ENCODE measurements at places on chromosomes 7 and 10.

- no peak for DNase-seq
Observed at GRCh38 chr10:51244748-51245490, 170.6 kb downstream of the PRKG1 start.

- DNase-seq = no peak
Observed at GRCh38 chr10:34444223-34445183, 370.6 kb downstream of the PARD3 start.

DNA sequence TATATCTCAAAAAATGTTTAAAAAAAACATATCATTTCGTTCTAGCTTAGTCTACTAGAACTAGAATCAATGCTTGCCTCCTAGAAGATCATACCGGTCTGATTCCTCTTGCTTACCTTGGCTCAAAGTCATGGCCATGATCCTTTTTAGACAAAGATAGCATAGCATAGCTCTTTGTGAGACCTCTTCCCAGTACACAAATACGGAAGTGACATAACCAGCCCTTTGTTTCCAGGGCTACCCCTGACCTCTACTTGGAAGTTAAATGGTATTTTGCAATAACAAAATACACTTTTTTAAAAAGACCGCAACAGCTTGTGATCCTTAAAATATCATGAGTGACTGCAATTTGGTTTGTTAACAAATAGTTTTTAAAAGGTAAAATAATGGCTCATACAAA is 130.7 kb upstream of the NOBOX start:
- DNase-seq = no peak

GRCh38 chr10:62498271-62498670 is 124.1 kb downstream of the ZNF365 start:
- DNase-seq = no peak

- DNase-seq = no peak
Observed at GRCh38 chr10:34713875-34714274, 101.2 kb downstream of the PARD3 start.

DNA sequence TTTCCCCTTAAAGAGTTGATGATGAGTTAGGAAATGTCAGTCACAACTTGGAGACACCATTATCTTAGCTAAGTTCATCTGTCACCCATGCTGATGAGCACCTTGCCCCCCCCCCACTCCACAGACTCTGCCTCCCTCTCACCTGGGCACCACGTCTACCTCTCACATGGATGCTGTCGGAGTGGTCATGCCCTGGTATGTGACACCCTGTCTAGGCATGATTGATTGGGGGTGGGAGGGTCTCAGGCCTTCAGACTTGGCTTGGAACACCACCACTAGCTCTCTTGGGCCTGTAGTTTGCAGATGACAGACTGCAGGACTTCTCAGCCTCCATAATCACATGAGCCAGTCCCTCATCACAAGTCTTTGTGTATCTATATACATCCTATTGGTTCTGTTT is 78.0 kb downstream of the WDR37 start:
- DNase-seq = no peak

GRCh38 chr10:118047157-118047719 is 497 bp upstream of the RAB11FIP2 start:
- DNase-seq = no peak

- no peak for DNase-seq
Observed at GRCh38 chr10:102420181-102420713, 389 bp upstream of the FBXL15 start.

DNA sequence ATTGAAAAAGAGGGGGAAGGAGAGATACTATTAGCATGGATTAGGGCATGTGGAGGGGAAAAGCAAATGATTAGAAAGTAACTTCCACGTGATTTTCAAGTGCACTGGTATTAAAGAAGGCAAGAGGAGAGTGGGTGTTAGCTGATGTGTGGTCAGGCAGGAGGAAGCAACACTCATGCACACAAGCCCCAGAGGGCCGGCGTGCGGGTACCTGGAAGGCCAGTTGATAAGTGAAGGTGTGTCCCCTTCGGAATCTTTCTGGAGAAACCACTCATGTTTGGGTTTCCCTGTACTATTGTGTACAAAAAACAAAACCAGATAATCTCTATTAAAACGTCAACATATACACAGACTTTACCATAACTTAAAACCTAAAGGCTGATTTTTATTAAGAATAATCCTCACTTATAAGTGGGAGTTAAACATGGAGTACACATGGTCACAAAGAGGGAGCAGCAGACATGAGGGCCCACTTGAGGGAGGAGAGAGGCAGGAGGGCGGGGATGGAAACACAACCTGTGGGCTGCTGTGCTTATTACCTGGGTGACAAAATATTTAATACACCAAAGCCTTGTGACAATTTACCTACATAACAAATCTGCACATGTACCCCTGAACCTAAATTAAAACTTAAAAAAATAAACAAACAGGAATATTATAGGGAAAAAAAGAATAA is 98.9 kb downstream of the SVIL start:
- no peak for DNase-seq

DNA sequence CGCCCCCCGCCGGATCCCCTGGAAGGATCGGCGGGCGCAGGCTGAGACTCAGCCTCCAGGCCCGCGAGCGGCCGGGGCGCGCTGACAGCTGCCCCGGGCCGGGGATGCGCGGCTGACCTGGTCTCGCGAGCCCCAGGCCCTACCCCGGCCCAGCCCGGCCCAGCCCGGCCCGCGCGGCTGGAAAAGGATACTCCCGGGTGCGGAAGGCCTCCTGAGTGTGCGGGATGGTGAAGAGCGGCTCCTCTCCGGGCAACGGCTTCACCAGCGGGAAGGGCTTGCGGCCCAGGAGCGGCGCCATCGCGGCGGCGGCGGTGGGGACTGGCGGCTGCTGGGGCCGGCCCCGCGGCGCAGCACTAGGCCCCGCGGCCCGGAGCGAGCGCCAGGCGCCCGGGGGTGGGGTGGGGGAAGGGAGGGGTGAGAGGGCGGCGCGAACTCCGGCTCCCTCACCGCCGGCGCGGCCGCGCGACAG is 423 bp downstream of the BAZ1B start:
- DNase-seq = no peak

GRCh38 chr7:123057911-123058310 is 62.4 kb upstream of the TAS2R16 start:
- no peak for DNase-seq

- no peak for DNase-seq
Observed at GRCh38 chr10:92538231-92538958, 35.5 kb downstream of the IDE start.

DNA sequence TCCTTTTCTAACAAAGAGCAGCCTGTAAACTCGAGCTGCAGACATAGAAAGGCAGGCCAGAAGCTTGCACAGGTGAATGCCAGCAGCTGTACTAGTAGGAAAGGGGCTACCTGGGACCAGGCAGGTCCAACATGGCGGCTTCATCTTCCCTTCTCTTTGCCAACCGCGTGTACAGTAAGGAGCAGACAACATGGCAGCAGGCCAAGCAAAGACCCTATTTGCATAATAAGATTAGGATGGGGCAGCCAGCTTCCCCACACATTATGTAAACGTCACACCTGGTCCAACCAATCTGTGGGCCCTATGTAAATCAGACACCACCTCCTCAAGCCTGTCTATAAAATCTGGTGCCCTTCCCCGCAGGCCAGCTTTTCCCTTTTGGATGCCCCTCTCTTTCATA is 1186.5 kb upstream of the AUTS2 start:
- no peak for DNase-seq

- DNase-seq = no peak
Observed at GRCh38 chr7:31788445-31788844, 101.4 kb downstream of the PPP1R17 start.

- no peak for DNase-seq
Observed at GRCh38 chr7:11060893-11061292, 87.2 kb downstream of the PHF14 start.

GRCh38 chr10:104246976-104247375 is 7.7 kb upstream of the GSTO1 start:
- DNase-seq = no peak

DNA sequence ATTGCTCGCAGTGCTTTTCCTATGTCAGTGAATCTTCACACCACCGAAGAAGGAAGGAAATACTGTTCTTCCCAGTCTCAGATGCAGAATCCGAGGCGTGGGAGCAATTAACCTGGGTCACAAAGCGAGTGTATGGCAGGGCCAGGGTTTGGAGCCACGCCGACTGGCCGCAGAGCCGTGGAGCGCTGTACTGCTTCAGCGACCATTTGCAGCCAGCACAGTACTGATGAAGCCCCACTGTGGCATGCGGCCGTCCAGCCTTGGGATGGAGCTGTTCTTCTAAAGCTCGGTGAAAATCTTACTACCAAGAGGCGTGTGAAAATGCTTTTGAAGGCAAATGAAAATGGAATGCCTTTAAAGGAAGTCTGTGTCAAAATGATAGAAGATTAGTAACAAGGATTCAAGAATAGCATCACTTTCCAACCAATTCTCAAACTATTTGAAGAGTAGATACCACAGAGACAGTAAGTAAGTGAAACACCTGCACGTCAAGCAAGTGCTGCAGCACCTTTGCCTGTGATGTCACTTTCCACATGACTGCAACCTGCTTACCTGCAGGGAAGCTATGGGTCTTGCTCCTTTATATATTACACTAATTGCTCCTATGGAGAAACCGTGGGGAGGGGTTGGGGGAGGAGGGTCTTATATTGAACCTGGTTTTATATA is 4.9 kb downstream of the PPP2R2D start:
- no peak for DNase-seq

DNA sequence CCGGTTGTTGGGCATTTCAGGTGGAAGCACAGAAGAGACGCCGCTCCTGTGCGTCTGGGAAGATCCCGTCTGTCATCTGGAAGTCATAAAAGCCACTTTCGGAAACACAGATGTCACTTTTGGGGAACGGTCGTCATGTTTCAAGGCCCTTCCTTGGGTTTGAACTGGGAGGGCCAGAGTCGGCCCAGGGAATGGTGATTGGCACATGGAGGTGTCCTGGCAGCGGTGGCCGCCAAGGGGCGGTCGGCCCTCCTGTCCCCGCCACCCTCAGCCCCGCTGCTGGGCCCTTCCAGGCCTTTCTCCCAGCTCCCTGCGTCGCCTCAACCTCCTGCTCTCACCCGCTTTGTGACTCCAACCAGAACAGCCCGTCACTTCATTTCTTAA is 115.2 kb upstream of the SFMBT2 start:
- no peak for DNase-seq

DNA sequence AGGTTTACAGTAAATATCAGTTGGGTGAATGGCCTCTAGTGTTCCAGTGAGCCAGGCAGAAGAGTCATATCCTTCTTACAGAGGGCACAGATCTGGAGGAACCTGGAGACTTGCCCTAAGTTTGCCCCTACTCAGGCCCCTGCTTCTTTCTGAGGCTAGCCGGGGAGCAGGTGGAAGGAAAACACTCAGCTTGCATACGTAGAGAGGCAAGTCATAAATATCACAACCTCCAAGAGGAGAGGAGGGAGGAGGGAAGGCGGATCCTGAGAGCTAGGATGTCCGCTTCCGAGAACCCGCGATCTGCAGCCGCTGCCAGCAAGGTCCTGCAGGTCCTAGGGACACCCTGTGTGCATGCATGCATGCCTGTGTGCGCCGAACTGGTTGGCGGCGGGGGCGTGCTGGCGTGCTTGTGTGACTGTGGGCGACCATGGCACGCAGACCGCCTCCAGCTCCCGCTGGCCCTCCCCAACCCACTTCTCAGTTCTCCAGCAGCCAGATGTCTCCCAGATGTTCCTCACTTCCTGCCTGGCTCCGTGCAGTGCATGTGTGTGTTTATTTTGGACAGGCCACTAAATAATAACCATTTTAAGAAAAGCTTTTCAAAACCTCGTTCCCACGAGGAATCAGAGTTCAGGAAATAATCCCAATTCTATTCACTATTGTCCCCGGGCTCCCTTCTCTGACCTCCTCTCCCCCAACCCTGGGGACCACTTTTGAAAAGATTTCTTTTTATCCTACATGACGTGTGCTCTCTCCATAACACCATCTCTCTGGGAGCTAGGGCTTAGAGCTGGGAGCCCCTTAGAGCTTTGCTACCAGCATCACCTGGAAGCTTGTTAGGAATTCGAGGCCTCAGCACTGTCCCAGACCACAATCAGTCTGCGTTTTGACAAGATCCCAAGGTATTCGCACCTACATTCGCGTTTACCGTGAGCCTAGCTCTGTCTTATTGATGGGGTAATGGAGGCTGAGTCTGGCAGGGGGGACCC is 32.4 kb downstream of the UNC5B start:
- DNase-seq = no peak

DNA sequence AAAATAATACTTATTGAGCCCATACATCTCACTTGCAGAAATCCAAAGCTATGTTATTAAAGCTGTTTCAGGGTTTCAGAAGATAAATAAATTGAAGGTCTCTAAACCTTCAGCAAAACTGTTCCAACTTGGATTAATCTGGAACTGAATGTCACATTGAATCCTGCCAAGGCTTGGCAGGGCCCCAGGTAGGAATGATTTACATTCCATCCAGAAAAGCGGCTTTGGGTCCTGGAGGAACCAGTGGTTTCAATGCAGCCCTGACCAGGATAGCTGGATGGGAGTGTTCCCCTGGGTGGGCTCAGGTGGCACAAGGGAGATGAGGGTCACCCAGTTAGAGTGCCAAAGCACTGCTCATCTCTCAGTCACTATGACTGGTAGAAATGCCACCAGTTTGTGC is 37.0 kb upstream of the TMEM72 start:
- no peak for DNase-seq

DNA sequence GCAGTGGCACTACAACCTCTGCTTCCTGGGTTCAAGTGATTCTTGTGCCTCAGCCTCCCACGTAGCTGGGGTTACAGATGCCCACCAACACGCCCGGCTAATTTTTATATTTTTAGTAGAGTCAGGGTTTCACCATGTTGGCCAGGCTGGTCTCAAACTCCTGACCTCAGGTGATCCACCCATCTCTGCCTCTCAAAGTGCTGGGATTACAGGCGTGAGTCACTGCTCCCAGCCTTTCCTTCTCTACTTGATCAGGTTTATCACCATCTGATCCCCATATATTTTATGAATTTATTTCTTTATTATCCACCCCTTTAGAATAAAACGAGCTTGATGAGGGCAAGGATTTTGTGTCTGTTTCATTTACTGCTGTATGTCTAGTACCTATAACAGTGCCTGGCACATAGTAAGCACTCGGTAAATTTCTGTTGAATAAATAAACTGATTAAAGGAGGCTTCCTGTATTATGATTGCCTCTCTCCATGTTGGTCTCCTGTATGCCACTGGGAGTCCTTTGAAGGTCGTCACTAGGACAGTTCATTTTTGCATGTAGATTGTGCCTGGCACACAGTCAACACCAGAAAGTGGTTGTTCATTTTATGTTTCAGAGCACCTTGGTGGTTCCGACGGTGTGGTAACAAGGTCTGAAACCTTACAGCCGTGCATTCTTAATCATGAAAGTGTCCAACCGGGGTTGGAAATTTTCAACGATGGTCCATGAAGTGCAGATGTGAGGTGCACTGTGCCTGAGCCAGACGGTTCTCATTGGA is 9.6 kb upstream of the EIF3A start:
- DNase-seq = no peak

DNA sequence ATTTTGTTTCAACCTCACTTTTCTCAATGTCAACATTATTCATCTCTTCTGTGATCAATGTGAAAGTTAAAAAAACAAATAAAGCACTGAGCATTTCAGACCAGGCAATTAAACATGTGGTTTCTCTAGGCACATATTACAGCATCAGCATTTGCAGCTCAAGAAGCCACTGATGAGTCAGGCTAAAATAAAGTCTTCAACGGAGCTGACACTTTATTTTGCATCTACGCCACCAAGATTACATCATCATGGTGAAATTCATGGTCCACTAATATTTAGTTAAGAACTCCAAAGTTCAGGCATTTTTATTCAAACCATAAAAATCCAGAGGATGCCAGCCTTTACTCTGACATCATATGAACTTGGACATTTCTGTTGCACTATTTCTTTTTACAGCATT is 33.0 kb downstream of the MAGI2 start:
- DNase-seq = no peak

GRCh38 chr10:44788147-44789129 is 122.7 kb upstream of the TMEM72 start:
- no peak for DNase-seq

- DNase-seq = no peak
Observed at GRCh38 chr10:70191972-70192305, 21.6 kb upstream of the SAR1A start.

All from stimulated activated CD8-positive, alpha-beta memory T cell treated with anti-CD3 and anti-CD28 coated beads, Interleukin-7, amount 100 ng/mL, for 1 hour (primary cell).